ENCODE measurements at places on chromosomes 5 and 9.

GRCh38 chr5:10595672-10596309, 31.9 kb downstream of the ANKRD33B start:
- DNase-seq: no peak

GRCh38 chr5:170221327-170221741, 11.5 kb upstream of the C5orf58 start:
- DNase-seq: no peak

DNA sequence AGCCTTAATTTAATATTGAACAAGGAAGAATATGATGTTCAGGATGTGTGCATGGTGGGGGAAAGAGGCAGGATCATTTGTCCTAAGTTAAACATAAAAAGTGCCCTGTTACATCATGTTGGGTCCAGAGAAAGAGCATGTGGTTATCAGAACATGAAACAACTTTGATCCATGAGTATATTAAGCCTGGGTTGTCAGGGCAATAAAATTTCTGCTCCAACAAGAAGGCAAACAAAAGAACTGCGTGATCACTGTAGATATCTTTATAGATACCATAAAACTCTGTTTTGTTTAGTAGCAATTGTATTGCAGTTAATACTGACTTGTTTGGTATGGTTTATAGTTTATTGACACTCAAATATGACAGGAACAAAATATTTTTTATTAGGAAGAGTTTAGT, 35.2 kb downstream of the PCA3 start:
- DNase-seq: no peak

- no peak for DNase-seq
Measured at GRCh38 chr5:23507278-23507685, at the start of gene PRDM9. Gene PRDM9 (plus strand): TSS chr5:23507609. CDS start chr5:23509034, 1,425 bp downstream.

DNA sequence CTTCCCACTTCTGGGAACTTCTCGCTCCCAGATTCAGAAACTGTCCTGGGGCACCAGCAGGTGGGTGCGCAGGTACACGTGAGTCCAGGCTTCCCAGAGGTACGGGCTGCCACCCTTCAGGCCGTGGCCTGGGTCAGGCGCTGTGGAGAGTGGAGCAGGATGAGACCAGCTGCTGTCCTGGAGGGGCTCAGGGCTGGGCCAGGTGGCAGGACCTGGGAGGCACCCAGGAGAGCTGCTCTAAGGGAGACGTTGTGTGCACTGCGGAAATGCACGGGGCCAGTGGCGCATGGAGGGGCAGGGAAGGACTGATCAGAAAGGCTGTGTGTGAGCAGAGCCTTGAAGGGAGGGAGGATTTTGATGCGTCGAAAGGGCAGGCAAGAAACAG, 135.1 kb upstream of the PHYKPL start:
- DNase-seq: no peak

GRCh38 chr5:149728303-149728702, 1.8 kb upstream of the PPARGC1B start:
- no peak for DNase-seq

- no peak for DNase-seq
Measured at GRCh38 chr5:15074651-15075050, 203.1 kb upstream of the ANKH start.

All from hippocampal formation (tissue), 2 donors.